CD4-positive, alpha-beta T cell treated with Interleukin-2 at 100 ng/mL for 4 hours (primary cell): ENCODE measurements at places on chromosomes 11 and 22.

DNA sequence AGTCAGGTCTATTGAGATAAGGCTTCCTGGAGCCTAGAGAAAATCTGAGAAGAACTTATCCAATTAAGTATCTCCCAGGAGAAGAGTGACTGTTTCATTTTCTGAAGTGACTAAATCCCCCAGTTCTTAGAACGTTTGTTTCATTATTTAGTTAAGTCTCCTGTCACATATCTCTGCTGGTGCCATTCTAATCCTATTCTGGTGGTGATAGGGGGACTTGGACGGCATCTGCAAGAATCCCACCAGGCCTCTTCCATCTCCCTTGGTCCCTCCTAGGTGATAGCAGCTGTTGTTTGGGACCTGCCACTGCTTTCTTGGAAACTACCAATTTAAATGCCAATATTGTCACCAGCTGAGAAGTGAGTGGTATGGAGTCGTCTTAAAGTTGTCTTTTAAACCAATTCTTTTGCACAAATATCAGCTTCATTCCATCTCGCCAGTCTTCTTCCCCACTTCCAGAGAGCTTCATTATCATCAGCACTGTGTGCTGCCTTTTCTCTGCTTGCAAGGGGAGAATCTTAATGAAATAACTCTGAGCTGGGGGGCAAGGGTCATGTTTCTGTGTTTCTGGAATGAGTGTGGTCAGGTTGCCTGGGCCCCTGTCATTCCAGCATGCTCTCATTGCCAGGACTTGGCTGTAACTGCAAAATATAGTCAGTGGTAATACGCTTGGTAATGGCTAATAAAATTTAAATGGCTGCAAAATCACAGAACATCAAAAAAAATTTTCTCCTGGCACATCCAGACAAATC is 104.8 kb downstream of the LDLRAD3 start:
- no peak for DNase-seq

GRCh38 chr11:70497536-70498075 is 99.3 kb downstream of the CTTN start:
- no peak for DNase-seq

GRCh38 chr22:27318516-27318915 is 483.0 kb downstream of the MN1 start:
- DNase-seq: no peak

GRCh38 chr11:38839071-38839470 is 2241.0 kb upstream of the RAG2 start:
- DNase-seq: no peak

DNA sequence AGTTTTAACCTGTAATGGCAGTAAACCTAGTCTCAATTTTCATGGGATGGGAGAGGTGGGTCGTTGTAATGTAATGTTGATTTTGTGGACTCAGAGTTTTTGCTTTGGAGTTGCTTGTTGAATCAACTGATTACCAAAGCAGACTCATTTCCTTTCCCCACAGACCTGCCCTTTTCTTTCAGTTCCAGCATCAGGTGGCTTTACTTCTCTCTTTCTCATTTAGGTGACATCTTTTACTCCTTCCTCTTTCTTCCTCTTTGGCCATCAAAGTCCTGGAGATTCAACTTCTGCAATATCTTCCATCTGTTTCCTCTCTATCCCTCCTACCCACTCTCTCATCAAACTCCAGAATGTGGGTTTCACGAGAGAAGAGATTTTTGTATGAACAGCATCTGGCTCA is 313.9 kb downstream of the TMEM135 start:
- DNase-seq: no peak
